Femur (tissue), 1 donor: ENCODE measurements at places on chromosomes 2 and 18.

- no peak for DNase-seq
These were observed 231.4 kb downstream of the EIPR1 start for GRCh38 chr2:3146175-3146574.

DNA sequence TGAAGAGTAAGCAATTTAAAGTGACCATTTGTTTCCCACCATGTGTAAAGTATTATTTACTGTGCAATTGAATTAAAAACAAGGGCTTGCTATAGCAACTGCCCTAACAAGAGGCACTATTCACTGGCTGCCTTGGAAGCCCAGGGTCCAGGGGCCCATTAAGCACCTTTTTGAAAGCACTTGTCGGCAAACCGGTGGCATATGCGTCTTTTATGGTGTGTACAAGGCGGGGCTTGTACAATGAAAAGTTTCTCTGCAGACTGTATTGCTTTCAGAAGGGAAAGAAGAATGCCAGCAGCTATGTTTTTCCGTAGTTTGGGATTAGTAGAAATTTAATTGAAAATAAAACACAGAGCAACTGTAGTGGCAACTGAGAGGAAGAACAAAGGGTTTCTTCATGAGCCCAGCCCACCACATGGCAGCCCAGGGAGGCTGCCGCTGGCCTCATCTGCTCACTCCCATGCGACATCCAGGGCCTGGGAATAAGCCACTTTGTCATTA is 279.5 kb upstream of the PARD3B start:
- DNase-seq, result no peak

DNA sequence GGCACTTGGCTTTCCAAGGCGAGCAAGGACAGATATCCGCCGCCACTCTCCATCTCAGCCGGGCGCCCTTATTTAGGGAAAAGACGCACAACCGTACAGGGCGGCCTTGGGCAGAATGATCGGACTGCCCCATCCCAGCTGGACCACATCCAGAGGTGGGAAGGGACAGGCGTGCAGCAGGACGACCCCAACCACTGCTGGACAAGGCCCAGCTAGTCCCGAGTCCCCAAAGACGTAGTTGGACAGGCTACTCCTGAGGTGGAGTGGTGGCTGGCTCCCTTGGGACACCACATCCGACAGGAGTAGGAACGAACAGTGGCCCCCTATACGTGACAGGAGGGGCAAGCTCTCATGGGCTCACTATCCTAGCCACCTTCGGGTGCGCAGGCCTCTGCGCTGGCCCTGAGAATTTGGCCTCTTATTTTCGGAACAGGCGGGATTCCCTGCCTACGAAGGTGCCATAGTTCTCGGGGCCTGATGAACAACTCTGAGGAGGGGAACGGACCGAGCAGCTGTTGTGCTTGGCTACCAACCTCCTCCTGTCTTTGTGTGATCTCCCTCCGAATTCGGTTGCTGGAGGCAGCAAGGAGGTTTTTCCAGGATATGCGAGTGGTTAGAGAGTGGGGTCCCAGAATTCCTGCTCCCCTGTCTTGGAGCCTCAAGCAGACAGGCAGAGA is 2.3 kb downstream of the FEV start:
- DNase-seq, result no peak

DNA sequence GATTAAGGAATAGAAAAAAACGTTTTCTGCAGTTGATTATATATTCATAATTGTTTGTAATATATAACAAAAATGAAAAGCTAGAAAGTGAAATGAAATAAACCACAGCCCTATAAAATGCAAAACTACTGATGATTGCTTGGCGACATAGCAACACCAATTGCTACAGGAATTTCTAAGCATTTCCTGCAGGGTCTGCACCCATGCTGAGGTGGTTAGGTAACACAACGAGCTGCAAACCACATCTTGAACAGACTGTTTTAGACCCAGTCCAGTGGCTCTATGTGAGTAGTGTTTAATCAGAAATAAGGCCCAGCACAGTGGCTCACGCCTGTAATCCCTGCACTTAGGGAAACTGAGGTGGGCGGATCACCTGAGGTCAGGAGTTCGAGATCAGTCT is 17.2 kb upstream of the UGT1A9 start:
- DNase-seq, result no peak

- peak; percentile 93 for DNase-seq
These were observed 14.8 kb upstream of the BIN1 start for GRCh38 chr2:127121776-127122176.
